ENCODE measurements at places on chromosomes 7 and 10.

GRCh38 chr10:35417313-35417625 is 81.0 kb downstream of the CCNY start:
- DNase-seq = no peak

DNA sequence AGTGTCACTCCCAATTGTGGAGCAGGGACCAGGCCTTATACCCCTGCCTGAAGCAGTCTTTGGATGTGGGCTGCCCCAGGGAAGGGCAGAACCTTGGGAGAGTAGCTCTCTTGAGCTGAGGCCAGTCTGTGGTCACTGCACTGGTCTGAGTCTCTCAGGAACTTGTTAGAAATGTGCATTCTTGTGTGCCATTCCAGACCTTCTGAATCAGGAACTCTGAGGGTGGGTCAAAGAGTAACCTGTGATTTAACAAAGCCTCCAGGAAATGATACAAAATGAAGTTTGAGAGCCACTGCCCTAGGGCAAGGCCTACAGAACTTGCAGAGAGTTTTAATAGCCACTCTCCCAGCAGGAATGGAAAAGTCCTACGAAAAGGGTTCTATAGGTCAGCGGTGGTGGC is 68.1 kb downstream of the LYZL1 start:
- DNase-seq = no peak

DNA sequence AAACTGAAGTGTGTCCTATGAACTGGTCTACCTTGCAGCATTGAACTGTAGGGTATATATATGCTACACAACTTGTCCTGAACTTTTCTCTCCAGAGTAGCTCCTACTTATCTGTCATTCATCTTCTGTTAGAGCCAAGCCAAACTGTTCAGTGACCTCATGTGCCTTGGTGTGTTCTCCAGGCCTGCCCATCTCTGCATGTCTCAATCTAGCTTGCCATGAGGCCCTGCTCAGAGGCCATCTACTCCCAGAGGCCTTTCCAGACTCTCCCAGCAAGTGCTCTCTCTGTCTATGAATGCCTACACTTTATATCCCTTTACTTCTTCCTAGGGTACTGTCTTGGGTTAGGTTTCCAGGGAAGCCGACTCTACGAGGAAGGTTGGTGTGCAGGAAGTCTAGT is 99.8 kb upstream of the MTPN start:
- no peak for DNase-seq

- no peak for DNase-seq
Measured at GRCh38 chr7:47622586-47622945, 40.7 kb upstream of the TNS3 start.

GRCh38 chr7:108268200-108268820 is 138.1 kb upstream of the LAMB4 start:
- peak; percentile 28 for DNase-seq

- peak; percentile 39 for DNase-seq
Measured at GRCh38 chr10:102152545-102152890, 329 bp downstream of the NOLC1 start.

GRCh38 chr10:63769367-63769766 is 248.2 kb downstream of the REEP3 start:
- no peak for DNase-seq

DNA sequence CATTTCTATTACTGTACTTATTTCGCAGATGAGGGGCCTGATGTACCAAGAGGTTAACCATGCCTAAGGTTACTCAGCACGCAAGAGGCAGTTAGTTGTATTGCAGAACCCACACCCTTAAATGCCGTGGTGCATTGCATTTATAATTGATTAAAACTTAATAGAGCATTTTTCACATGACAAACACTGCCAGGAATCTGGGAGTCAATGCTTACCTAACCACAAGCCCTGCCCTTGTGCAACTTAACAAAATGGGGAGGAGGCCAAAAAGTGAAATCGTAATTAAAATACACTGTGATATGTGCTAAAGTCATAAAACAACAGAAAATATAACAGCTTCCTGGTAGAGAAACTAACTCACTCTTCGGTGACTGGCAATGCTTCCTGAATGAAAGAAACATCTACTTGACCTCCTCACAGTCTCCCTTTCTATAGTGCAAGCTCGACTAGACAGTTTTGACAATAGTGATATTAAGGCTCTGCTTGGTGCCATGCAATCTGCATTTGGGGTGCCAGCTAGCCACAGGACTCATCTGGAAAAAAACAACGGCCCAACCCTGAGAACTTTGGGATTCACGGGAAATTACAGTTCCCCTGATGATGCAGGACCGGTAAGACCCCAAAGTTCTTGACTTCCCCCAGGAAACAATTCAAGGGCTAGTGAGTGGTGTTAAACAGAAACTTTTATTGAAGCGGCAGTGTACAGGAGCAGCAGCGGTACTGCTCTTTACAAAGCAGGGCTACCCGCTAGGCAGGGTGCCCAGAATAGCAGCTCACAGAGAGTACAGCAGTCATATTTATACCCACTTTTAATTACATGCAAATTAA is 612.4 kb downstream of the TNS3 start:
- DNase-seq = peak; percentile 67

- no peak for DNase-seq
Measured at GRCh38 chr10:119296703-119297102, 89.3 kb downstream of the GRK5 start.

DNA sequence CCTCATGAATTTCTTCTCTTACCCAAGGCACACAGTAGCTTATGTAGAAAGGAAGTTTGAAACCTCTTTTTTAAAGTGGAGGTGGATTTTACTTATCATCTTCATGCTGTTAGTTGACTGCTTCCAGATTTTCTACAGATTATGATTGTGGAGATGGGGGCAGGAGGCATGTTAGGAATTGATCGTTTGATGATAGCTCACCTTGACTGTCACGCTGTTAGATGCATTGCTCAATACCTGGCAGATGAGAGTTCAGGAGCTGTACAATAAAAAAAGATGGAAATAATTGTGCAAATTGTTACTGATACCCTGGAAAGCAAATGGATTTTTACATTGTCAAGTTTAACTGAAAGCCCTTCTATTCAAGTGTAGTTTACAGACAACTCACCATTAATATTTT is 340.3 kb downstream of the PLXDC2 start:
- DNase-seq = no peak

- DNase-seq = no peak
Measured at GRCh38 chr10:76286536-76286935, 855.1 kb downstream of the LRMDA start.

- no peak for DNase-seq
Measured at GRCh38 chr7:45514944-45515343, 59.2 kb upstream of the ADCY1 start.

DNA sequence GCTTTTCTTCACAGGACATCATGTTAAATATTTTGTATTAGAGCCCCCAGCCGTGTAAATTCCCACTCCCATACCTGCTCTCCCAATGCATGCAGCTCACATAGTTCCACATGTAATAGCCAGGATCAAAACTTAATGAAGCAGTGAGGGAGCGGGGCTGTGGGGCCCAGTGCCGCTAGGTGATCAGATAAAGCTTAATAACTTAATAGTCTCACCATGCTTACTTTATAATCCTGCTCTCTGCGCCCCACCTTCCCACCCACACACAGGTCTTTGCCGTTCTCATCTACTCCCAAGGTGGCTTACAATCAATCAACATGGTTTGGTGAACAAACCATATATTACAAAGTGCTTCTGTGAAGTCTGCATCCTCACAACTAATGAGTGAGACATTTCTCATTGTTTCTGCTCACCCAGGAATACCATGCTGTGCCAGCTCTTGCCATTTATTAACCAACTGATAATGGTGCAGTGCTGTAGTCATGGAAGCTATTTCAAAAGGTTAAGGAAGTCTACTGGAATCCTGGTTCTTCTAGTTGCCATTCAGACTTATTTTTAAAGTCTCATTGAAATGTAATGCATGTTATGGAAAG is 156.4 kb downstream of the CTTNBP2 start:
- DNase-seq = no peak

DNA sequence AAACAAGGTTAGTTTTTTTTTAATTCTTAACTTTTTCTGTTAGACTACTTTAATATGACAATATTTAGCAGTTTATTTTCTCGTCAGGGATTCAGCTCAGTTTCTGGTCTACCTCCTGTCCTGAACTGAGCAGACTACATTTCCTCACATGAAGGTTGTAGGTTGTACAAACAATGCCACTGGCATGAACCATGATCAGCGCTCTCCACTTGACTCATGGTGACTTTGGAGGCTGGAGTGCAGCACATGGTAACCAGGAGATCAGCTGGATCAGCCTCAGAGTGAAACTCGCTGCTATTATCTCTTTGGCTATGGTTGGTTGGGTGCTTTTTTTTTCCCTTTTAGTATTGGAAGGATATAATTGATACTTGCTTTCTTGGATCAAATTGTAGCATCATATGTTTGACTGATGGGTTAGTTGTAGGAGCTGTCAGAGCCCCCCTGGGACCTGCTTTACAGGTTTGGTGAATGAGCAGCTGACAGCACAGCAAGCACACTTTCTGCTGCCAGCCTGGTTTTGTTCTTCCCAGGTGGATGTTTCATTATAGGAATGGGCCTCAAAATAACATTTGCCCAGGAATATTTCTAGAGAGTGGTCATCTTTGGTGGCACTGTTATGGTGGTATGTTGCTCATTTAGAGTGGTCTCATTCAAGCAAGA is 556.4 kb downstream of the AUTS2 start:
- peak; percentile 13 for DNase-seq

DNA sequence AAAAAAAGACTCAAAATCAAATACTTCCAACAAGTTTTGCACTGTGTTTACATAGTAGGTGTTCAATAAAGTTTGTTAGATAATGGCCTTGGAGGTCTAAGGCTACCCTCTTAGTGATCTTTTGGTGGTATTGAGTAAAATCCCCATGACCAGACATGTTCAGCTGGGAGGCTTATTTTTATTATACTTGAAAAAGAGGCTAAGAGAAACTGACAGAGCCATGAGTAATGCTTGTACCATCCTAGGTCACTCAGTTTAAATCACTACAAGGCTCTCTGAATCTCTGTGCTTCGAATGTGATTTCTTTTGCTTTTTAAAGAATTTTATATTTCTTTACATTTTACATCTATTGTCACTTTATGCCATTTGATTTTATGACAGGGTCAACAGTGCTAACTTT is 90.5 kb downstream of the TWIST1 start:
- DNase-seq = peak; percentile 79

- no peak for DNase-seq
Measured at GRCh38 chr10:131560706-131561355, 249.3 kb upstream of the TCERG1L start.

GRCh38 chr7:79716329-79716728 is 262.9 kb upstream of the MAGI2 start:
- no peak for DNase-seq

GRCh38 chr7:42714356-42714755 is 197.5 kb downstream of the C7orf25 start:
- no peak for DNase-seq

GRCh38 chr7:116951366-116952292 is 1.7 kb upstream of the ST7 start:
- no peak for DNase-seq

DNA sequence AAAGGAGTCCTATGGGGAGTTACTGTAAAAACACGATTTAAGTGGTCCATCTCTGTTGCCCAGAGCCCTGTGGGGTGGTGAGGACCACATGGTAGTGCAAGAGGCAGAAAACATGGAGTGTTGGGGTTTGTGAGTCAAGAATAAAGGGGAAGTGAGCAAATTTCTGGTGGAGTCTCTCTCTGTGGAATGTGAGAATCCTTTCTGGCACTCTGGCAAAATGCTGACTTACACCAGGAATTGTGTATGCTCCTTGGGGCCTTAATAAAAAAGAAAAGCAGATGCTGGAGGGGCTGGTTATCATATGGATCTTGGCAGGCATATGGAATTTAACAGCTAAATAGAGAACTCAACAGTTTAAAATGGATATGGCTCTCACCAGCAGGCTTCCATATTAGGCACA is 486.0 kb downstream of the TNS3 start:
- no peak for DNase-seq

- DNase-seq = peak; percentile 92
Measured at GRCh38 chr7:74542558-74543117, 88.9 kb downstream of the GTF2IRD1 start.

GRCh38 chr10:67596641-67597040 is 99.4 kb downstream of the CTNNA3 start:
- DNase-seq = no peak

DNA sequence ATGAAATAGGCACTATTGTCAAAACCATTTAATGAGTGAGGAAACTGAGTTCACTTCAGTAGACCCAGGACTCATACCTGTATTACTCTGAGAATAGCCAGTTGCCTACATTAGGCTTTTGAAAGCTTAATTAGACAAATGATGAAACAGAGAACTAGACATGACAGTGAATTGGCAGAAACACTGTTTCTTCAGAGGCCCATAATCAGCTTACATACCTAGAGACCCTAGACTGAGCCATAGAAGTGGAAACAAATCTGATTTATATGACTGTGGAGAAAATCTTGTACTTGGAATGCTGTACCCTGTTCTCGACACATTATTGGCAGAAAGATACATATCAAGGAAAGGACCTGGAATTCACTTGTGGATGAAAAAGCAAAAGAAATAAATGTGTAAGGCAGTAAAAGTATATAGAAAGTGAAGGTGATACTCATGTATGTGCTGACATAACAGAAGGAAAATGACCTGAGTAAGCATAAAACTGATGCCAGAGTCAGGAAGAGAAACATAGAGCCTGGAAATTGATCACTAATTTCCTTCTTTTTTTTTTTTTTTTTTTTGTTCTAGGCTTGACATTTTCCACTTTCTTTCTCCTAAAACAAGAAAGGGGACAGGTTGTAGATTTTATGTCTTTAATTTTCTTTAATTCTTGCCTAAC is 251.5 kb downstream of the BICC1 start:
- no peak for DNase-seq

DNA sequence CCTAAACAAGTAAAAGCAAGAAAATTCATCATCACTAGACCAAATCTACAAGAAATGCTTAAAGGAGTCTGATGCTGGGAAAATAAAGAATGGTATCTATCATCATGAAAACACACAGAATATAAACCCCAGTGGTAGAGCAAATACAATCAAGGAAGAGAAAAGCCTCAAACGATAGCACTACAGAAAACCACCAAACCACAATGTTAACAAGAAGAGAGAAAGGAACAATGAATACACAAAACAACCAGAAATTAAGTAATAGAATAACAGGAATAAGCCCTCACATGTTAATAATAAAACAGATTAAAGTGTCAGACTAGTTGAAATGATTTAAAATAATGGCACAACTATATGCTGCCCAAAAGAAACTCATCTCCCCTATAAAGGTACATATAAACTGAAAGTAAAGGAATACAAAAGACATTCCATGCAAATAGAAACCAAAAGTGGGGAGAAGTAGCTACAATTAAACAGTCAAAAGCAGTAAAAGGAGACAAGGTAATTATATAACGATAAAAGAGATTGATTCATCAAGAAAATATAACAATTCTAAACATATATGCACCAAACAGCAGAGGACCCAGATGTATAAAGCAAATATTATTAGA is 77.3 kb downstream of the JMJD1C start:
- no peak for DNase-seq

- no peak for DNase-seq
Measured at GRCh38 chr10:114070710-114071109, 27.0 kb downstream of the ADRB1 start.

- no peak for DNase-seq
Measured at GRCh38 chr10:14153570-14154055, 177.1 kb downstream of the FRMD4A start.

- DNase-seq = peak; percentile 52
Measured at GRCh38 chr10:80408242-80409101, at the start of gene PRXL2A. Gene PRXL2A, plus strand, starts transcription at chr10:80408551. Its CDS starts 11,917 bp downstream, at chr10:80420468.

- peak; percentile 80 for DNase-seq
Measured at GRCh38 chr7:74343281-74344131, 54.3 kb downstream of the CLIP2 start.

Data from epithelial cell of esophagus (primary cell).